Thoracic aorta (tissue), 2 donors: ENCODE measurements at places on chromosomes 16 and 17. TPM values are rescaled to one million over a fixed set of nuclear protein-coding genes. Genes with fewer than 3 reads are reported as not detected.

Gene CCL7
- not detected for total RNA-seq

- DNase-seq, result no peak
Observed at GRCh38 chr17:79299349-79299748, 224.7 kb downstream of the ENGASE start.

DNA sequence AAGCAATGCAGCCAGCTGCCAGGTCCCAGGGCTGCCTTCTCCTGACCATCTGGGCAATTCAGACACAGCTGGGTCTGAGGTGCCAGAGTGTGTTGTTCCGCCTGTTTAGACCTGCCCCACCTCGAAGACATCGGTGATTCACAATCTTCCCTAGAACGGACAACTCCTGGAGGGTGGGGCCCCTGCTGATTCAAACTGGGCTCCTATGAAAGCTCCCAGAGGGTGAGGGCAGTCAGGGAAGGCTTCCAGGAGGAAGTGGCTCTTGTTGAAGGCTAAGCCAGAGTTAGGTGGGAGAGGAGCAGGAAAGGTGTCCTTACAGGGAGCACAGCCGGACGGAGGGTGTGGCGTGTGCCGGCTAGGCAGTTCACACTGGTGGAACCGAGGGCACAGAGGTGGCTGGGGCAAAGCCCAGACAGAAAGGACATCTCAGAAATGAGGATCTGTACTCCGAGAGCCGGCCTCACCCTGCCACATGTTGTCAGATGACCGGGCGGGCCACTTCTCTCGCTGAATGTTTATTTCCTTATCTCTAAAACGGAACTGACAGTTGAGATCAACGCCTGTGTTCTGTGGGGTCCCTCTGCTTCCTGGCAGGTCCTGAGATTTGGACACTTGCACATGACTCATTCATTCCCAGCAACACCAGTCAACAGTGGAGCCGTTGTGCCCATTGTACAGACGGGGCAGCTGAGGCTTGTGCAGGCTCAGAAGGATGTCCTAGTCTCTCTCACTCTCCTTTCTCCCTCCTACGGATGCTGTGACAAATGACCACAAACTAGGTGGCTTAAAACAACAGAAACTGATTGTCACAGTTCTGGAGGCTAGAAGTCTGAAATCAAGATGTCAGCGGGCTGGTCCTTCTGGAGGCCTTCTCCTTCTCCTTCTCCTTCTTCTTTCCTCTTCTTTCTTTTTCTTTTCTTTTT is 26.9 kb upstream of the LITAF start:
- no peak for DNase-seq

Gene CCDC57
- total RNA-seq, result 58.1 TPM

Gene MT1G
- total RNA-seq, result 34.7 TPM

GRCh38 chr17:49582055-49582722 is 6.5 kb downstream of the NXPH3 start:
- no peak for DNase-seq

GRCh38 chr16:78608305-78608776 is 508.9 kb downstream of the WWOX start:
- no peak for DNase-seq

GRCh38 chr17:31480904-31481782 is 89.7 kb downstream of the RAB11FIP4 start:
- no peak for DNase-seq

- DNase-seq, result no peak
Observed at GRCh38 chr17:74968361-74968780, 4.2 kb downstream of the HID1 start.

Gene CRYBA1
- total RNA-seq, result not detected

Gene KRTAP1-1
- not detected for total RNA-seq

GRCh38 chr16:46961373-46962353 is 11.8 kb downstream of the DNAJA2 start:
- no peak for DNase-seq

- DNase-seq, result no peak
Observed at GRCh38 chr17:42153919-42154742, 658 bp downstream of the RAB5C start.

Gene CEP112
- 13.4 TPM for total RNA-seq

- DNase-seq, result no peak
Observed at GRCh38 chr17:41008811-41009210, at the start of gene KRTAP3-1. KRTAP3-1 (minus strand) TSS chr17:41009128; CDS start chr17:41009074, 54 bp downstream.

Gene STH
- not detected for total RNA-seq

- DNase-seq, result no peak
Observed at GRCh38 chr16:9840761-9841665, 341.2 kb downstream of the GRIN2A start.

DNA sequence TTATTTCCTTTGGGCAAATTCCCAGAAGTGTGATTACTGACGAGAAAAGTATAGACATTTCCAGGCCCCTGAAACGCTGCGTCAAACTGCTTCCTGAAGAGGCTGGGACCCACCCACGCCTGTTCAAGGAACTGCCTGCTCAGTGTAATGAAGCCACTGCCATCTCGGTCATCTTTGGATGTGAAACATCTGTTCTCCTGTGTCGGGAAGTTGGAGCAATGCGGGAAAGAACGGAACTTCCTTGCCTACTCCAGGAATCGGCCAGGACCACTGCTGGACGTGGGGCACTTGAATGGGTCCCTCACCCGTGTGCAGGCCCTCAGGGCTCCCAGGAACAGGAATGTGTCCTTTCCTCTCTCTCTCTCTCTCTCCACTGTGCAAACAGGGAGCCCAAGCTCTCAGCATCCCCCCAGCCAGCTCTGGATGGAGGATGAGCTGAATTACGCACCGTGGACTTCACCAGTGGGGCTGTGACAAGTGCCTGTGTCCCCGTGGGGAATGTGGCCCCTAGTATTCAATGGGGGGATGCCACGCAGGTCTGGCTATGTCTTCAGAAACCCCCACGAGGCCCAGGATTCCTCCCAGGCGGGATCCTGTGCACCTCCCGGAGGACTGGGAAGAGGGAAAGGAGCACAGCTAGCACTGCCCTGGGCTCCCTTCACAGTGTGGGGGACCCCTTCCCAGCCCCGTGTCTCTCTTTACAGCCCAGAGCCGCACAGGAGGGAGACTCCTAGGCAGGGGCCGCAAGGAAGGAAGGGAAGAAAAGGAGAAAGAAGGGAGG is 18.3 kb upstream of the LITAF start:
- DNase-seq, result peak; percentile 43

Gene ARHGAP23
- total RNA-seq, result 89.2 TPM

GRCh38 chr16:14437426-14437825 is 192.6 kb downstream of the PARN start:
- DNase-seq, result no peak

DNA sequence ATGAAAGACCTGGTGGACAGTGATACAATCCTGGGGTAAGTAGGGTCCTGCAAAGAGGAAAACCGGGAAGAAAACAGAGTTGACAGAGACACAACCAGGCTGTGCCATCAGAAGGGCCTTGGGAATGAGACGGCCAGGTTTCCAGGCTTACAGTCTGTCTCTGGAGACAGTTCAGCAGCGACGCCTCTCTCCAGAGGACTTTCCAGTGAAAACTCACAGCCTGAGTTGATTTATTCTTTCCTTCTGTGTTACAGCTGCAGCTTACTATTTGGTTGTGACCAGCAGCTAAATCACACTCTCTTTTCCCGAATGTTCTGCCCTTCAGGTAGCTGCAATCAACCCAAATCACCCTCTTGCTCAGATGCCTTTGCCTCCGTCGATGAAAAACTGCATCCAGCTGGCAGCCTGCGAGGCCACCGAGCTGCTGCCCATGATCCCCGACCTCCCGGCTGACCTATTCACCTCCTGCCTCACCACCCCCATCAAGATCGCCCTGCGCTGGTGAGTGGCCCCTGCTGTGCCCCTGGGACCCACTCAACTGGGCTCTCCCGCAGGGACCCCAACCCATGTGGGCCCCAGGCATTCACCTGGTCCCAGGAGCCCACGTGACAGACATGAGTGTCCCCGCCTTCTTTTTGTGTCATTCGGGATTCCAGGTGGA is 209.2 kb downstream of the RPTOR start:
- DNase-seq, result no peak

DNA sequence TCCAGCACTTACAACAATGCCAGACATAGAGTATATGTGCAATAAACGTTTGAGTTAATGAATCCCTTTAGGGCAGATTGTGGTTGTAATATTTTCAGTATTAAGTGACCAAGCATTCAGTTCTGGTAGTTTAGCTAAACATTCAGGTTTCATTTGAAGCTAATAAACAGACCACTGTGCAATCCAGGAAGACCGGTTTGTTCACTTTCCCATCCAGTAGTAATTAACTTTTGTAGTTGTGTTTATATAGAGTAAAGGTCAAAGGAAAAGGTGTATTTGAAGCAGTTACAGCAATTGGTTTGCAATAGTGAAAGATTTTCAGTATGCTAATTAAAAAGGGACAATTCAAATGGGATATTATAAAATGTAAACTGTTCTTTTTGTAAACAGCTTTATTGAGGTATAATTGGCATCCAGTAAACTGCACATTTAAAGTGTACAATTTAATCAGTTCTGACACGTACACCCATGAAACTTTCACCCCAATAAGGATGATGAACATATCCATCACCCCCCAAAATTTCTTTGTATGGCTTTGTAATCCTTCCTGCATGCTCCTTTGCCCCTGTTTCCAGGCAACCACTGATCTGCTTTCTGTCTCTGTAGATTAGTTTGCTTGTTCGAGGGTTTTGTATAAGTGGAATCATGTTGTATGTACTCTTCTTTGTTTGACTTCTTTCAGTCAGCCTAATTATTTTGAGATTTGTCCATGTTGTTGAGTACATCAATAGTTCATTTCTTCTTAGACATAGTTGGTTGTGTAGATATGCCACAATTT is 26.3 kb downstream of the MRTFB start:
- DNase-seq, result no peak

- DNase-seq, result no peak
Observed at GRCh38 chr16:82454566-82454965, 172.2 kb upstream of the CDH13 start.

- no peak for DNase-seq
Observed at GRCh38 chr16:19210968-19211367, 42.9 kb downstream of the SYT17 start.

- DNase-seq, result no peak
Observed at GRCh38 chr16:5770118-5770517, 672.5 kb upstream of the EEF2KMT start.

Gene ACE
- 5.4 TPM for total RNA-seq

DNA sequence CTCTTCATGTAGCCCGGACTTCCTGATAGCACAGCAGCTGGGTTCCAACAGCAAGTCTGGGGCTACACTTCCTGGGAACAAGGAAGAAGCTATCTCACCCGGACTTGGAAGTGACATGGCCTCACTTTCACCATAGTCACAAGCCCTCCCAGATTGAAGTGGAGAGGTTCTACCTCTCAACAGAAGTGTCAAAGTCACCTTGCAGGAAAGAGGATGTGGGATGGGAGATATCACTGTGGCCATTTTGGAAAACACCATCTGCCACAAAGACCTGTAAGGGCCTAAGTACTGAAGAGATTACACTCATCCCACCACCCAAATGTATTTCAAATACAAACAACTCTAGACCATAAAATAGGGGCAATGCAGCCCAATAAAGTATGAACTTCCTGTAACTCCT is 29.9 kb upstream of the DHRS7B start:
- DNase-seq, result no peak

GRCh38 chr16:4358831-4359561 is 7.9 kb upstream of the PAM16 start:
- DNase-seq, result no peak

Gene ITGA2B
- 3.4 TPM for total RNA-seq

Gene TK1
- total RNA-seq, result 3.5 TPM

Gene TBC1D16
- total RNA-seq, result 52.1 TPM

GRCh38 chr16:70725912-70726828 is 40.3 kb upstream of the MTSS2 start:
- DNase-seq, result no peak

DNA sequence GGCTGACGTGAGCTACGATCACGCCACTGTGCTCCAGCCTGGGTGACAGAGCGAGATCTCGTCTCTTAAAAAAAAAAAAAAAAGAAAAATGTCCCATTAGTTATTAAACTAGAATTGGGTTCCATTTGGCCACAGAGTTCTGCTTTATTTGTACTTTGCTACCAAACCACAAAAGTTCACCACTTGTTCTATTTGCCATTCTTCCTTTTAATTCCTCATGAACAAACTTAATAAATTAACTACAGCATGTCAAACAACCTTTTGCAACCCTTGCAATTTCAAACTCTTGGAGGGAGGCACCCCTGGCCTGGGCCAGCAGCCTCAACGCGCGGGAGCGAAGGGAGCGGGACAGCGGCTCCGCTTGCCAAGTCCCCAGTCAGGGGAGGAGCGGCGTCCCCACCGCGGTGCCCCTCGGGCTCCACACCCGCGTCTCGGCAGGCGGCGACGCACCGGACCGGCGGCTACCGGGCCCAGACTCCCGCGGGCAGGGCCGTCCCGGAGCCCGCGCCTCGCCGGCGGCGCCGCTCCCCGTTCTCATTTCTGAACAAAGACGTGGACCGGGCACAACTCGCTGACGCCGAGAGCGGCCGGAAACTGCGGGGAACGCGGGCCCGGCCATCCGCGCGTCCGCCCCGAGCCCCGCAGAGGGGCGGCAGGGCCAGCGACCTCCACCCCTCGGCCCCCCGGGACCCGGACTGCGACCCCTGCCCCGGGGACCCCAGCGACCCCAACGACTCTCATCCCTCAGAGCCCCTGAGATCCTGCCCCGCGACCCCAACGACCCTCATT is 775 bp downstream of the CYTH1 start:
- no peak for DNase-seq

DNA sequence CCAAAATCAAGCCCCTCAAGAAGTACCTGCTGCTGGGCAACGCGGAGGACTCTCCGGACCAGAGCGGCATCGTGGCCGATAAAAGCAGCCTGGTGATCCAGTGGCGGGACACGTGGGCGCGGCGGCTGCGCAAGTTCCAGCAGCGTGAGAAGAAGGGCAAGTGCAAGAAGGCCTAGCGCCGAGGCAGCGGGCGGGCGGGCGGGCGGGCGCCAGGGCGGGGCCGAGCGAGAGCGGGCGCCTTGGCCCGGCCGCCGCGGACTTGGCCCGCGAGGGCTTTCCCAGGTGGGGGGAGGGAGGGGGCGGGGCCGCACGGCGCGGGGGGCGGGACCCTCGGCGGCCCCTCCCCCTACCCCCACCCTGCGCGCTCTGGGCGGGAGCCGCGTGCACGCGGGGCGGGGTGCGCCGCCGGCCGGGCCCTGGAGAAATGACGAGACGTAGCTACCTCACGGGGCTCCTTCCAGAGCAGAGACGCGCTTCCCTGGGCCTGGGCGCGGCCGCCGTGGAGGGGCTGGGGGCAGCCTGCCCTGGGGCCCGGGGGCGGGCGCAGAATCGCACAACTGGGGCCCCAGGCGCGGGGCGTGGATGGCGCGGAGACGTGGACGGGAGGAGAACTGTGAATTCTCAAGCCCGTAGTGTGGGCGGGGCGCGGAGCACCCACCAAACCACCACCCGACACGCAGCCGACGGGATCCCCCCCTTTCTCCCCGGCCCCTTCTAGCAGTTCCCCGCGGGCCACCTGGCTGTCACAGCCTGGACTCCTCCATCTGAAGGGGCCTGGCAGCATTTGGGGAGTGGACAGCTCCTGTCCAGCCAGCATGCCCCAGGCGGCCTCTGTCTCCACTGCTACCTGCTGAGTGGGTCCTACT is 218.7 kb downstream of the NTN1 start:
- peak; percentile 40 for DNase-seq

Gene SMG1
- total RNA-seq, result 69.2 TPM

Gene CTRB2
- total RNA-seq, result 12.5 TPM

DNA sequence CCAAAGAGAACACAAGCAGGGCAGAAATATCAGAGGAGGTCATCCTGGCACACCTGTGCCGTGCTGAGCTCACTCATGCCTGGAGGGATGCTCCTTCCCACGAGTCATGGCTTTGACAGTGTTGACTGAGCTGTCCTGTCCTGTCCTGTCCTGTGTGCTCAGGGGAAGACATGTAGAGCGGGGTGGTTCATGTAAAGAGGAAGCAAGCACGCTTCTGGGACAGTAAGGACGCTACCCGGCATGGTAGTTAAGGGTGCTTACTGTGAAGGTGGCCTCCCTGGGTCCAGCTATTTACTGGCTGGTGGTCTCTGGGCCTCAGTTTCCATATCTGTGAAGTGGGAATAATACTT is 398 bp downstream of the LGALS9 start:
- no peak for DNase-seq

Gene KRTAP4-9
- not detected for total RNA-seq
